ENCODE measurements at places on chromosomes 16 and 17. TPM values are rescaled to one million over a fixed set of nuclear protein-coding genes. Genes with fewer than 3 reads are reported as not detected.

- DNase-seq, result peak; percentile 15
Observed at GRCh38 chr17:45719335-45720071, 64.6 kb upstream of the CRHR1 start.

DNA sequence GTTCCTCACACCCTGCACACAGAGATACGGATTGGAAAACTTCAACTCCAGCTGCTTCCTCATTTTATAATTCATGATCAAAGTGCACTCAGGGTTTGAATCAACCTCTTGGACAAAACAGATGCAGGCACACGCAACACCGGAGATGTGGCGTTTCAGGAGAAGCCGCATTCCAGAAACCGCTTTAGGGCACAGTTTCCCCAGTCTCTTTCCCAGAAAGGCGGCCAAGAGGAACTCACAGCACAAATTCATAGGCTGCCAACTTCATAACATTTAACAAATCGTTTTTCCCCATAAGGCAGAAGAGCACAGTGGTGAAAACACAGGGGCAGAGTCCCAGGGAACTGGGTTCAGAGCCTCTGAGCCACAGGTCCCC lies 8.4 kb downstream of the MTHFSD start:
- no peak for DNase-seq

GRCh38 chr17:42210046-42210445 lies 15.8 kb upstream of the GHDC start:
- DNase-seq, result no peak

The CES3 gene
- not detected for total RNA-seq

DNA sequence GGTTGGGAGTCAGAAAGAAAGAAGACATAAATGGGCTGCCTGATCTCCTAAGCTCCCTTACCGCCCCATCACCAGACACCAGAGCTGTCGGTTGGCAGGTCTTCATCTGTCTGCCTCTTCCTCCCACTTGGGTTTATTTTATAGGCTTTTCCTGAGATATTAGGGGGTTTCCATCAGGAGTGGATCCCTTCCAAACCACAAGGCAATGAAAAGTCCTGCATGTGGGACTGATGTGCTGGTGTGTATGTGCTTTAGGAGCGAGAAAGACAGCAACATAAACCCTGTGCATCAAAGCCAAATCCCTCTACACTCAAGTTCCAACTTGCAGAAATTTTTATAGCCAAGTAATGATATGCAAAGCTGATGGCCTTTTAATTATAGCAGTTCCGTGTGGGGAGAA lies 389.5 kb downstream of the SLC39A11 start:
- no peak for DNase-seq

DNA sequence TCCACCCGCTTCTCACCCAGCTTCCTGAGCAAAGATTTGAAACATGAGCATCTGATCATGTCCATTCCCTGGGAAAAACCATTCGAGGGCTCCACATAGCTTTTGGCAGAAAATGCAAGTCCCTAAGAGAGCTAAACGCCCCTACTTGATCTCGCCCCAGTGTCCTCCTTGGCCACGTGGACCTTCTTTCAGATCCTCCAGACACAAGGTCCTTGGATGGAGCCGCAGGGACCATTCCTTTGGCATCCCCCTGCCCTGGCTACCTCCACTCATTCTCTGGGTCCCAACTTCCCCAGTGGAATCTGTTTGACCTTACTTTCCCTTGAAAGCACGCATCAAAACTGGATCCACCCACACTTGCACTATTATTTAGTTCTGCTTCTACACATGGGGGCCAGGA lies 146.5 kb downstream of the SDK2 start:
- DNase-seq, result no peak

- DNase-seq, result no peak
Observed at GRCh38 chr16:86390335-86390734, 120.0 kb upstream of the FOXF1 start.

DNA sequence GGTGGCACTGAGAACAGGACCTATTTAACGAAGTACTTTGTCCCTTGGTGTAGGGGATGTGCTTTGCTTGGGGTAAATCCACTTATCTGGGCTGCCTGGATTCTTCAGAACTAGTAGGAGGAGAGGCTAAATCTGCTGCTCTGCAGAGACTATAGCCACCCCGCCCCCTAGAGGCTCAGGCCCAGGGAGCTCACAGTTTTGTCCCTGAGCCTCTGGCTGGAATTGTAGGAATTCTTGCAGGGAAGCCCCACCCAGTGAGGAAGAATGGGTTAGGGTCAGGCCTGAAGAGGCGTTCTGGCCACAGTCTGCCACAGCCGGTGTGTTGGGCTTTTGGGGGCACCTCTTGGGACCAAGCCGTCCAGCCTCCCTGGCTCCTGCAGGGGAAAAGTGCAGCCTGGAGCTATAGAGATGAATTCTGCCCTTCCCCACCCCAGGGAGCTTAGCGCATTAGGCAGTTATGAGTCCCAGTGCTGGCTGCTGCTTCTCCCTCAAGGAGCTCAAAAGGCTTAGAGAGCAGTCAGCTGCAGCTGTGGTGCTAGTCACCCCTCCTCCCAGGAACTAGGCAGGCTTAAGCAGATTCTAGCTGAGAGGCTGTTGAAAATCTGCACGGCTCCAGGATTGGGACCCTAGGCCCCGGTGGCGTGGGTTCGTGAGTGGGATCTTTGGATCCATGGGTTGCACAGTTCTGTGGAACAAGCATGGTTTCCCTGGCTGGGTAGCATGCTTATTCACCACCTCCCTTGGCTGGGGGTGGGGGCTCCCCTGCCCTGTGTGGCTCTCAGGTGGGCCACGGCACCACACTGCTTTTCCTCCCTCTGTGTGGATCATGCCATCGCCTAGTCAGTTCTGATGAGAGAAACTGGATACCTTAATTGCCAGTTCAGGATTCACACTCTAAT lies 237.4 kb upstream of the TOM1L1 start:
- DNase-seq, result no peak

DNA sequence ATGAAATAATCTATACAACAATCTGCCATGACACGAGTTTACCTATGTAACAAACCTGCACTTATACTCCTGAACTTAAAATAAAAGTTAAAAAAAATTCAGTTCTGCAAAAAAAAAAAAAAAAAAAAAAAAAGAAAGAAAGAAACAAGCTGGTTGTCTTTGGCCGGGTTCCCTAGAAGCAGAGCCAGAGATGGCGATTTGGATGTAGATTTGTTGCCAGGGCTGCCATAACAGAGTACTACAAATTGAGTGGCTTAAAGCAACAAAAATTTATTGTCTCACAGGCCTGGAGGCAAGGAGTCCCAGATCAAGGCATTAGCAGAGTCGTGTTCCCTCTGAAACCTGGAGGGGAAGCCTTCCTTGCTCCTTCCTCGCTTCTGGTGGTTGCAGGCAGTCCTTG lies 20.4 kb downstream of the SYT17 start:
- DNase-seq, result no peak

The ITGB4 gene
- total RNA-seq, result 33.3 TPM

DNA sequence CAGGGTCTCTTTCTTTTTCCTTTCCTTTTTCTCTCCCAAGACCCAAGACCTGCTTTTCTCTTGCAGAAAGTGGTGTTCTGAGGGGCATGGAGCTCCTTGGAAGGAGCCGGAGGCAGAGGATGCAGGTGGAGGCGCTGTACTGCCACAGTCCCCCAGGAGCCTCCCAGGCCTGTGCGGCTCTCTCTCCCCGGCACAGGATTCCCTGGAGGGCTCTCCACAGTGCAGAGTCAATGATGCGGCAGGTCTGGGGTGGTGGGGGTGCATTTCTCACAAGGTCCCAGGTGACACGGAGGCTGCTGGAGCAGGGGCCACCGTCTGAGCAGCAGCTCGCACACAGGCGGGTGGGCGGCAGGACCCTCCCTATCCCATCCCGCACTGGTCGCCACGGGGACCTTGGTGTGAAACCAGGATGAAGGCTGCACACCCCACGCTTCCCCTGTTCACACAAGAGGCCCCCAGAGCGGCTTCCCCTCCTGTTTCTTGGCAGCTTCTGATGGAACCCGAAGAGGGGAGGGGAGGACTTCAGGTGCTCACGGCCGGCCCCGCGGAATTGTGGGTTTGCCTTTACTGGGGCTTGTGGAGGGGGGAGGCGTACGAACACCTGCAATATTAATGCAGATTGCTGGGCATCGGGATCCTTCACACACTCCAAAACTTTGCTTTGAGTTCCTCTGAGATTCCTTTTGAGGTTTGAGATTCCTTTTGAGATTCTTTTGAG lies 186.9 kb downstream of the ENGASE start:
- DNase-seq, result no peak

The PARN gene
- 16.4 TPM for total RNA-seq

- no peak for DNase-seq
Observed at GRCh38 chr16:81657224-81657623, 121.9 kb upstream of the PLCG2 start.

DNA sequence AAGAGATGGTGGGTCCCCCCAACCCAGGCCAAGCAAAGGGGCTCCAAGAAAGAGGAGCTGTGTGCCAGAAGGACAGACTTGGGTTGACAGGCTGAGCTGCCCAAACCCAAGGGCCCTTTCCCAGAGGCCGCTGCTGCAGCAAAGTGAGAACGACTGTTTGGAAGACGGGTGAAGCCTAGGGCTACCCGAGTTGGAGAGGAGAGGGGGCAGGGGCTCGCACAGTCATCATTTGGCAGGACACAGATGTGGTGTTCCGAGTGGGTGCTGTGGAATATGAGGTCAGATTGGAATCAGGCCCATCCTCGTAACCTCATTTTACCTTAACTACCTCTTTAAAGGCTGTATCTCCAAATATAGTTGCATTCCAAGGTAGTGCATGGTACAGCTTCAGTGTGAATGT lies 5.3 kb upstream of the MFAP4 start:
- DNase-seq, result no peak

GRCh38 chr16:84141143-84141670 lies 3.8 kb downstream of the HSDL1 start:
- DNase-seq, result no peak

The KCNG4 gene
- not detected for total RNA-seq

DNA sequence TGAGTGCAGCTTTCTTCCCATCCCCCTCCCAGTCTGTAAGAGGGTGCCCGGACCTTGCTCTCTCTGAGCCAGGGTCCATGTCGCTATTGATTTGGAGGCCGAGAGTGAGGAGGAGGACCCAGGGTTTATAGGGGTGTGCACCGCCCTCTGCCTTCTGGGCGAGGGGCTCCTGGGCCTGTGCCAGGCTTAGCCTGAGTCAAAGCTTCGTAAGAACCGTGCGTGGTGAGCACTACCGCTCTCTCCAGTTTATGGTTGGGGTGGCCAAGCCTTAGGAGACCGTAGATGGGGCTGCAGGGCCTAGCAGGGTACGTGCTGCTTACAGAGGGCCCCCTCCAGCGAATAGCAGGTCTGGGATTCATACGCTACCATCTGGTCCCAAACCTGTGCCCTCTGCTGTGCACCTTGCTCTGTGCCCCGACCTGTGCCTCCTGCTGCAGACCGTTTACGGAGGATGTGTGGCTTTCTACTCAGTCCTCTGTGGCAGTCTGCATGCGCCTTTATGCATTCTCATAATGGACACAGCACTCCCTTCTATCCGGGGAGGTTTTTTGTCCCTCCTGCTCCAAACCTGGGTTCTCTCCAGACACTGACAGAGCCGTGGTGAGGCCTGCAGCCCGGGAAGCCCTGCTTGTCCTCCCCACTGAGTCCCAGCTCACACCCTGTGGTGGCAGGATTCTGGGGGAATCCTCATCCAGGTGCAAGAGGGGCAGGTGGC lies 54.7 kb downstream of the PGS1 start:
- DNase-seq, result no peak

The ZNHIT3 gene
- 56.0 TPM for total RNA-seq

DNA sequence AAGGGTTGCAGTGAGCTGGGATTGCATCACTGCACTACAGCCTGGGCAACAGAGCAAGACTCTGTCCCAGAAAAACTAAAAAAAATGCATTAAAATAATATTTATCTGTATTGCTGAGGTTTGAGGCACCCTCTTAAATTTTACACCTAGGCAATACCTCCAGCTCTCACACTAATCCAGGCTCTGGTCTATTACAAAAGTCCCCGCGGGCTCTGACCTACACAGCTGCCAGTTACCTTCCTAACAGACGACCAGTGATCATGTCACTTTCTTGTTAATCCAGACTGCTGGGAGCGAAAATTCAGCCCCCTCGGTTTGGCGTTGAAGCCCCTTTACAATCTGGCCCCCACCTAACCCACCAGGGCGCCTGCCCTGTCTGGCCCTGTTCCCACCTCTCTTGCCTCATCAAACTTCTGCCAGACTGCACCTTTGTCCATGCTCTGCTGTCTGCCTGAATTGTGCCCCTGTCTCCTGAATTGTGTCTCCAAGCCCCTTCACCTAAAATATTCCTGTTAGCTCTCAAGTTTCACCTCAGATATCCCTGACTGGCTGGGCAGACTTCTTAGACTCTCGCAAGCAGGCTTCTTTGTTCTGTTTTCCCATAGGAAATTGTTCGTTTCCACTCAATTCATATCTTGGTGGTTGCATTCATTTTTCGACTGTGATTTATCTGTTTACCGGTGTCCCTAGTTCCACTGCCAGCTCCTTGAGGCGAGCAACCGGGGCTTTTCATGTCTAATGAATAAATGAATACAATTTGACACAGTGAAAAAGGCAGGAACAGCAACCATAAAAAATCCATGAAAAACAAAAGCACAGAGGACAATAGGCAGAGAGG lies 65.9 kb downstream of the PITPNC1 start:
- DNase-seq, result no peak

All from epithelial cell of proximal tubule (primary cell).